ENCODE measurements at places on chromosomes 3 and 15. TPM values are rescaled to one million over a fixed set of nuclear protein-coding genes. Genes with fewer than 3 reads are reported as not detected.

- DNase-seq: no peak
- H3K27ac ChIP-seq: peak overlapping the region; percentile 34
- H3K4me1 ChIP-seq: peaks cover 18% of the 10 kb centered on the region
These were observed 60.3 kb downstream of the CMSS1 start for GRCh38 chr3:99878005-99878404.

DNA sequence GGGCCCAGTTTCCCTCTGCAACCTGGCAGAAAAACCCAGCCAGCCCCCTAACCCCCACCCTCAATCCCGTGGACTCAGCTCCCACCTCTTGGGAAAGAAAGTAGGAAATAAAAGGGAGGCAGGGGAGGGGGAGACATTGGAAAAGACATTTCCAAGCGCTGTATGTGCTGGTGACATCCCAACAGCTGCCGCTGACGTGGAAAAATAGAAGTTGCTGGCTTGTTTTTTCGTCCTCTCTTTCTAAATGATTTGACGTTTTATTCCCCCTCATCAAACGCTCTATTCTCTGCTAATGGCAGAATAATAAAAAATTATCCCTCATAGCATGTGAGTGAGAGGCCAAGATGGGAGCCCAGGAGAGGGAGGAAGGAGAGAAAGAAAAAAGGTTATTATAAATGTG is 76.1 kb downstream of the LINGO1 start:
- no peak for DNase-seq
- peaks cover 4% of the 10 kb centered on the region for H3K27me3 ChIP-seq
- H3K36me3 ChIP-seq: no peaks in the 10 kb centered on the region

Gene GOLGA6L10
- total RNA-seq: 6.3 TPM

GRCh38 chr15:33155691-33156420 is 38.7 kb downstream of the FMN1 start:
- H3K36me3 ChIP-seq: no peaks in the 10 kb centered on the region
- peak overlapping the region; percentile 48 for H3K4me3 ChIP-seq
- no peak for DNase-seq
- H3K4me1 ChIP-seq: peaks cover 36% of the 10 kb centered on the region
- no peaks in the 10 kb centered on the region for H3K27me3 ChIP-seq

GRCh38 chr3:185221203-185221602 is 32.6 kb downstream of the EHHADH start:
- H3K27ac ChIP-seq: no peak overlapping the region
- peaks cover 8% of the 10 kb centered on the region for H3K4me1 ChIP-seq
- no peaks in the 10 kb centered on the region for H3K36me3 ChIP-seq
- no peak overlapping the region for H3K4me3 ChIP-seq
- no peak for DNase-seq
- no peaks in the 10 kb centered on the region for H3K27me3 ChIP-seq

Gene PFKFB4
- total RNA-seq: 11.3 TPM

DNA sequence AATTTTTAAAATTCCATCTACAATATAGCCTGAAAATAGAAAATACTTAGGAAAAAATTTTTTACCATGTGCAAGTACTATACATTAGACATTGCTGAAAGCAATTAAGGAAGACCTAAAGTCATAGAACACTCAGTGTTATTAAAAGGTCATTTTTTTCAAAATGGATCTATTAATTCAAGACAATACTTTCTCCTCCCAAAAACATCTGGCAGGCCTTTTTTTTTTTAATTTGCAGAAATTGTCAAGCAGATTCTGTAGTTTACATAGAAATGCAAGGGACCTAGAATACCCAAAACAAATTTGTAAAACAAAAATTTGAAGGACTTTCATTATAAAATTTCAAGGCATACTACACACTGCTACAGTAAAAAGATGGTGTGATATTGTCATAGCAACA is 238.4 kb upstream of the VEPH1 start:
- no peak overlapping the region for H3K4me3 ChIP-seq
- no peaks in the 10 kb centered on the region for H3K4me1 ChIP-seq
- no peak for DNase-seq
- H3K27me3 ChIP-seq: no peaks in the 10 kb centered on the region
- H3K36me3 ChIP-seq: no peaks in the 10 kb centered on the region

GRCh38 chr3:87503900-87504498 is 227.6 kb upstream of the POU1F1 start:
- no peaks in the 10 kb centered on the region for H3K36me3 ChIP-seq
- H3K27me3 ChIP-seq: peaks cover 3% of the 10 kb centered on the region
- no peak for DNase-seq
- no peaks in the 10 kb centered on the region for H3K4me1 ChIP-seq

GRCh38 chr15:96165081-96165480 is 165.4 kb upstream of the NR2F2 start:
- peaks cover 12% of the 10 kb centered on the region for H3K36me3 ChIP-seq
- no peak for DNase-seq
- H3K27me3 ChIP-seq: no peaks in the 10 kb centered on the region
- H3K4me1 ChIP-seq: peaks cover 49% of the 10 kb centered on the region
- H3K4me3 ChIP-seq: no peak overlapping the region

DNA sequence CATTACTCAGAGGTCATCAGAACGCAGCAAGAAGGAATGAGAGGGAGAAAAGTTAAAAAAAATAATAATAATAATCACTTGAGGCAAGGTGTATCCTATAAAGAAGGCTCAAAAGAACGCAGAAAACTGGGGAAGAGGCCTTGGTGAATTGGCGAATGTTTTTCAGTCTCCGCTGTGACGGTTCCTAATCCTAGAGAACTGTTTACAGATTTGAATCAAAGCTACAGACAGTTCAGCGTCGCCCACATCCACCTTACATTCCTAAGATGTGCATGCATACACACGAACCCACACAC is 634 bp downstream of the ZMAT3 start:
- H3K4me3 ChIP-seq: peak overlapping the region; percentile 99
- peaks cover 19% of the 10 kb centered on the region for H3K4me1 ChIP-seq
- no peaks in the 10 kb centered on the region for H3K27me3 ChIP-seq
- no peak for DNase-seq

DNA sequence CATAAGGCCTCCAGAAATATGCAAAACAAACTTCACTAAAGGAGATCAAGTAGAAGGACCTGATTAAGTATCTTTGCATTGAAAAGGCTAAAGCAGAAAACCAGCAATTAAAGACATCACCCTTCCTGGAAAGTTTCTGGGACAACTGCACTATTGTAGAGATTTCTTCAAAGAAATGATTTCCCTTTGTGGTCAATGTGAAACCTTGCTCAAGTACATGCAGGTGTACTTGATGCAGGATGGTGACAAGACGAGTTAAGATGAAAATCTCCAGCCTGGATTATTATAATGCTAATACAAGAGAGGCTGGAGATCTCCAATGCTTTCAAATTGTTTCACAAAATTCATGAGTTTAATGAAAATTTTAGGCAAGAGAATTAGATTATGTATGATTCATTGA is 208.4 kb downstream of the TIGIT start:
- no peak for DNase-seq
- no peaks in the 10 kb centered on the region for H3K36me3 ChIP-seq
- no peak overlapping the region for H3K4me3 ChIP-seq
- peaks cover 13% of the 10 kb centered on the region for H3K4me1 ChIP-seq
- no peak overlapping the region for H3K27ac ChIP-seq

DNA sequence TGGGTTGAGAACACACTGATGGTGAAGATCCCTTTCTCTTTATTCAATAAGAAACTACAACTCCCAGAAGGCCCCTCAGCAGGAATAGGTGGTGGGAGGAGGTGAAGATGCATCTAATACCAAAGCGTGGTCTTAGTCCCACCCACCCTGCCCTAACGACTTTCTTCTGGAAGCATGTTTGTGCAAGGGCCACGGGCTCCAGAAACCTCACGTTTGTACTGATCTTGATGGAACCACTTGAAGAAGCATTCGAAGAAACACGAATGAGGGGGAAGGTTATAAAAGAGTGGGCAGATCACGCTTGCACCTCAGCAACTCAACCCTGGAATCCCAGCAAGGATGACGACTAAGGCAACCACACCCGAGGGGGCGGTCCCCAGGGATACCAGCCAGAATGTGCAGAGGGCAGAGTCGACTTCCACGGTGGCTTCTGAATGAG is 10.6 kb upstream of the SLC25A36 start:
- no peak overlapping the region for H3K27ac ChIP-seq
- H3K4me1 ChIP-seq: peaks cover 6% of the 10 kb centered on the region
- H3K4me3 ChIP-seq: peak overlapping the region; percentile 50
- H3K27me3 ChIP-seq: no peaks in the 10 kb centered on the region

DNA sequence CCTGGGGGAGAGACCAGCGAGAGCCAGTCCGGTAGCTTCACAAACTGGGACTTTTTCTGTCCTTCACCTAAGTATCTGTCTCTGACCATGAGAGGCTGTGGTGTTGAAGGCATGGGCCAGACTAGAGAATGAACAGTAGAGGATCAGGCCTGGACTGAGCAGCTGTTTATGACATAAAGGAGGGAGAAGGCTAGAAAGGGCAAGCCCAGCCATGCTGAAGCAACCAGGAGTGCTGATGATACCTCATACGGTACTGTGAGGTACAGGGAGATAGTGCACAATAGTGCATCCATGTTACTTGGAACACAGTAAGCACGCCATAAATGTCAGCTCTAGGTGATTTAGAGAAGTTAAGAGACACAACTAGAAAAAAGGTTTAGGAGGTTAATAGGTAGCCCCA is 22.6 kb upstream of the TIMP4 start:
- DNase-seq: no peak
- no peaks in the 10 kb centered on the region for H3K36me3 ChIP-seq
- H3K4me1 ChIP-seq: no peaks in the 10 kb centered on the region
- H3K27ac ChIP-seq: no peak overlapping the region
- no peak overlapping the region for H3K4me3 ChIP-seq
- H3K27me3 ChIP-seq: no peaks in the 10 kb centered on the region

DNA sequence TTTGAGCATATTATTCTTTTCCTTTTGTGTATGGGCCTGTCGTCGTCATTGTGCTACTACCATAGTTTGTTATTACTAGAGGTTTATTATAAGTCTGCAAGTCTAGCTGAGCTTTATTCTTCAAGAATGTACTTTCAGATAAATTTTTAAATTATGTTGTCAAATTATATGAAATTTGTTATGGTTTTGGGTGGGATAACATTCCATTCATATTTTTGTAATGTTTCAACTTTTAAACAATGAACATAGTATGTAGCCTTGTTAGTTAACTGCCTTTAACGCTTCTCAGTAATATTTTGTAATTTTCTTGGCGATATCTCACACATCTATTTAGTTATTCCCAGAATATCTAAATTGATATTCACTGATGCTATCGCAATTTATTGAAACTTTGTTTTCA is 41.6 kb upstream of the GOLGA8B start:
- H3K4me3 ChIP-seq: no peak overlapping the region
- H3K27me3 ChIP-seq: peaks cover 7% of the 10 kb centered on the region
- no peak overlapping the region for H3K27ac ChIP-seq
- no peaks in the 10 kb centered on the region for H3K36me3 ChIP-seq
- no peaks in the 10 kb centered on the region for H3K4me1 ChIP-seq
- no peak for DNase-seq
